ENCODE measurements at places on chromosomes 6 and 20.

DNA sequence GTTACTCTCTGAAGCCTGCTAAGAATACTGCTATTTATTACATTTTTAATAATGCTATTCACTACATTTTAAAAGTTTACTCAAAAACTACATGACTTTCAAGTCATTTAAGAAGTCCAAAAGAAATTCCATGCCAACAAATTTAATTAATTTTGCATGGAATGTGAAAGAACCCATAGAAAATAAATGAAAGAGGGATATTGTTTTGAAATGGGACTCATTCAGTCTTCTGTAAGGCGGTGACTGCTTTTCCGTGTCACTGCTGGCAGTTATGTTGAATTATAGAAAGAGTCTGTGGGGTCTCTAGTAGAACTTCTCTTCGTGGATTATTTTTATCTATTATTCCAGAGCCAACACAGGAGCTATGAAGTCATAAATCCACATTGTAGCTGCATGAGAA lies 211.2 kb downstream of the LAMA2 start:
- DNase-seq, result no peak

DNA sequence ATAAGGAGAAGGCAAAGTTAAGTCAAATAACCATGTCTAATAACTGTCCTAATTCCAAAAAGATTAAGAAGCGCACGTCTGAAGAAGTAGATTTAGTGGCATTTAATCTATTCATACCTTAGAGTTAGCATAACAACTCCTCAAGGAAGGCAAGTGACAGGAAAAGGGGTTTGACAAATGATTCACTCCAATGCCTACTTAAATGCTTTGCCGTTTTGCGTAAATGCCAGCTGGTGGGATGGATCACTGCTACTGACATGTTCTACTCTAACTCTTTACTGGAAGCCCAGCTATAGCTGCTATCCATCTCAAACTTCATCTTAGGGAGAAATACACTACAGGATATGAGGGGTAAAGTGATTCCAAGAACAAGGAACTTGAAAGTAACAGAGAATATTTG lies 347.3 kb upstream of the RUNX2 start:
- DNase-seq, result no peak

- DNase-seq, result no peak
Measured at GRCh38 chr20:39607141-39607540, 645.0 kb downstream of the DHX35 start.

GRCh38 chr20:19838468-19838867 lies 80.4 kb downstream of the RIN2 start:
- DNase-seq, result no peak

- no peak for DNase-seq
Measured at GRCh38 chr6:76004202-76004601, 68.3 kb downstream of the IMPG1 start.

DNA sequence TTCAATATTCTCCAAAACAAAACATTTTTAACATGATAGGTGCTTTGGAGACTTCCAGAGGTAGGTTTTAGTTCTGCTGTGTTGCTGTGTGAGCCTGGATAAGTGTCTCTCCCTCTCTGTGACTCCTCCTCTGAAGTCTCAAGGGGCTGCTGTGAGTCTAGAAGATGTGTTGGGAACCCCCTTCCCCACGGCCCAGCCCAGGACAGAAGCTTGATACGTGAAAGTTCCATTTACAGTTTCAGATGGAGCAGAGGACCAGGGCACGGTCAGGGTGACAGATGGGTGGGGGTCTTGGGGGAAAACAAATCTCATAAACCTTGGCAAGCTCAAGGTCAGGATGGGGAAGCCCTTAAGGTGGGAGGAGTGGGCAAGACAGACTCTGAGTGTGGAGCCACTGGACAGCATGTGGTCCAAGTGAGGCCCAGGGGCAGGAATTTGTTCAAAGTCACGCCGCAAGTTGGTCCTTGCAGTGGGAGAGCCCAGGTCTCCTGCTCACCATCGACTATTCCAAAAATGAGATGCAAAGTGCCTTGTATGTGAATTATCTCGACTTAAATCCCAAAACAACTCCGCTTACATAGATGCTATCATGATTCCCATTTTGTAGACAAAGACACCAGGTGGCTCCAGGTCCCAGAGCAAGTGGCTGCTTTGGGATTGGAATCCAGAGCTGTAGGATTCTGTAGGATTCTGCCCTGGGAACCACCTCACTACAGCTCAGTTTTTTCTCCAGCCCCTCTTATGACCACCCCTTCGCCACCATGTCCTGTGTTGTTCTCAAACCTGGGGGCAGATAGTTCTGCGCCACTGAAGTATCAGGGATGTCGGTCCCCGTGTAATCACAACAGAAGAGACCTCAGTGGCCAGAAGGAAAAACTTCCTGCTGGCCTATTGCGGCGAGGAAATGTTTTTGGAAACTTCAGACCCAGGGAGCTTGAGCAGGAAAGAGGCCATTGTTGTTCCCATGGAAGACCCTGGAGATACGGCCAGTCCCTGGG lies 1.9 kb downstream of the TGM2 start:
- no peak for DNase-seq

Data from AG04450 (cell line).